ENCODE measurements at places on chromosomes 2 and 18. TPM values are rescaled to one million over a fixed set of nuclear protein-coding genes. Genes with fewer than 3 reads are reported as not detected.

Gene KCNK3
- 34.9 TPM for polyA plus RNA-seq

DNA sequence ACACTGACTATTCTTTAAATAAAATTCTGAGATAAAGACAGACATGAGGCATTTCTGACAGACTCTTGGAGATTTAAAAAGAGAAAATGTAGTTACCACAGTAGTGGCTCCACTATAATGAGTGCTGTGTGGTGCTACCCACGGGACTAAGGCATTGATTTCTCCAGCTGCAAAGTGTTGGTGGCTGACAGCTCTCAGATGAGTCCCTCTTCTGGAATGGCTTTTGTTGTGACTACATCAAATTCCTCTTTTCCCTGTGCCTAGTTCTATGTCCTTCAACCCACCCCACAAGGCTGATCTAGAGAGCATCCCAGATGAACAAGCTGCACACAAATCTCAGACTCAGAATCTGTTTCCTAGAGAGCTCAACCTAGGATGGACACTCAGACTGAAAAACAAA is 884.8 kb upstream of the ZEB2 start:
- DNase-seq = no peak

DNA sequence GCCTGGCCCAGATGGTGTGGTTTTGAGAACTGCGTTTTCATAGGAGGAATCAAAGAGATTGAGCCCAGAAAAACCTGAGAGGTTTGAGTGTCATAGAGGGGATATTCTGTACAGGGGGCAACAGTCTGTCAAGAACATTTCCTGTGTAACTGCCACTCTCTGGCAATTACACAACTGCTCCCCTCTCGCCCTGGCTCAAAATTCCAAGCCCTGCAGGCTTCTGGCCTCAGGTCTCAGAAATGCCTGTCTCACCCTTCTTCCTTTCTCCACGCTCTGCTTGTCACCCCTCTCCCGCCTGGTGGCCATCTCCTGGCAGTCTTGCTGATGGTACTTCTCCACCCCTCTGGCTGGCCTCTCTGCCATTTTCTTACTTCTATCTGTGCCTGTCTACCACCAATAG is 4.0 kb downstream of the VAMP5 start:
- DNase-seq = no peak

GRCh38 chr2:206230060-206230762 is 44.3 kb upstream of the ZDBF2 start:
- DNase-seq = no peak

- peak; percentile 36 for DNase-seq
These were observed 27.3 kb upstream of the INHBB start for GRCh38 chr2:120318626-120319025.
